ENCODE measurements at places on chromosomes 7 and 10. TPM values are rescaled to one million over a fixed set of nuclear protein-coding genes. Genes with fewer than 3 reads are reported as not detected.

GRCh38 chr7:155288055-155288454, 9.6 kb upstream of the INSIG1 start:
- DNase-seq, result no peak

- no peak for DNase-seq
These were observed 130.6 kb downstream of the WDR11 start for GRCh38 chr10:120981601-120982391.

GRCh38 chr7:76364198-76364584, 5.4 kb upstream of the YWHAG start:
- no peak for DNase-seq

DNA sequence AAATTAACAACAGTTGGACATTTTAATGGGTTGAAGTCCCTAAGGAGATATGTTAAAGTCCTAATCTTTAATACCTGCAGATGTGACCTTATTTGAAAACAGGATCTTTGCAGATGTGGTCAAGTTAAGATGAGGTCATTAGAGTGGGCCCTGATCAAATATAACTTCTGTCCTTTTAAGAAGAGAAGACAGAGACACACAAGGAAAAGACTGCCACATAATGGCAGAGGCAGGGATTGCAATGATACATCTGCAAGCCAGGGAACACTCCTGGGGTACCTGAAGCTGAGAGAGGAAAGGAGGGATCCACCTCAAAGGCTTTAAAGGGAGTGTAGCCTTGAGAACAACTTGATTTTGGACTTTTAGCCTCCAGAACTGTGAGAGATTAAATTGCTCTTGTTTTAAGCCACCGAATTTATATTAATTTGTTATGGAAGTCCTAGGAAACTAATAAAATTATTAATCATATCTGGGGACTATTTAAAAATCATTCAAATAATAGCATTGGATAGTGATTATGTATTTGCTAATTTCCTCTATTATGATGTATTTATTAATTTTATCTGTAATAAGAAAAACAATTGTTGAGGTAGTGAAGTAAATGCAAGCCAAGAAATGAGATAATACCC, 700.0 kb upstream of the PCDH15 start:
- DNase-seq, result no peak

The PRKG1 gene
- 0.30 TPM for total RNA-seq

The CNPY1 gene
- not detected for total RNA-seq

The MSS51 gene
- 3.9 TPM for total RNA-seq

The CALD1 gene
- 3.9 TPM for total RNA-seq
